NCI-H2107 (cell line): ENCODE measurements at places on chromosomes 5 and 9.

DNA sequence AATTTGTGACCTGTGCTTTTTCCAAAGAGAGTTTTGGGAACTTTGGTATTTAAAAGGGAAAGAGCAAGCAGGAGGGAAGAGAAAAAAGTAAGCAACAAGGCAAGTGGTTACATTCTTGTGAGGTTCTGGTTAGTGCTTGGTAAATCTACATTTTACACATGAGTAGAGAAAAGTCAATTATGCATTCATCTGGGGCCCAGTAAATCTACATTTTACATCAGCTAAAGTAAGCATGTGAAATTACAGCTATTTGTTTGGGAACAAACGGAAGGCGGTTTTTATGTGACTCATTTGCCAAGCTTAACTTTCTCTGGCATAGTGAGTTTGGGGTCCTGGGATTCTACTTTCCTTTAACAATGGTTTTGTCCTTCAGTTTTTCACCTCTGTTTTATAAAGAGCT lies 102.2 kb downstream of the SNX18 start:
- DNase-seq: no peak

- no peak for DNase-seq
These were observed 121.9 kb upstream of the GHR start for GRCh38 chr5:42301349-42301748.

DNA sequence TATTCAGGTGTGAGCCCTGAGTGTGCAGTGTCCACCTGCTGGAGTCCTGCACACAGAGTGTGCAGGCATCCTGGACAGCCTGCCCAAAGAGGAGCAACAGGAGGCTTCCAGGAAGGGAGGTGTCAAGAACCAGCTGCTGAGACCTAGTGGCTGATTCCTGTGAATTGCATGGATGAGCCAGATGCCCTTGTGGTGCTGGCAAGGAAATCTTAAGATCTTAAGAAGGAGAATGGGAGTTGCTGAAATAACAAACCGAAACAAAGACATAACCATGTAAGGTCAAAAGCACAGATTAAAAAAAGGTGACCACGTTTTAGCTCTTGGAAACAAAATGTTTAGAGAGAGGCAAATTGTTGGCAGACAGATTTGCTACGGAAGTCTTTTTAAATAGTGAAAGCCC lies 29.3 kb upstream of the RPS23 start:
- no peak for DNase-seq

- DNase-seq: no peak
These were observed 27.6 kb upstream of the RETREG1 start for GRCh38 chr5:16644301-16644889.

DNA sequence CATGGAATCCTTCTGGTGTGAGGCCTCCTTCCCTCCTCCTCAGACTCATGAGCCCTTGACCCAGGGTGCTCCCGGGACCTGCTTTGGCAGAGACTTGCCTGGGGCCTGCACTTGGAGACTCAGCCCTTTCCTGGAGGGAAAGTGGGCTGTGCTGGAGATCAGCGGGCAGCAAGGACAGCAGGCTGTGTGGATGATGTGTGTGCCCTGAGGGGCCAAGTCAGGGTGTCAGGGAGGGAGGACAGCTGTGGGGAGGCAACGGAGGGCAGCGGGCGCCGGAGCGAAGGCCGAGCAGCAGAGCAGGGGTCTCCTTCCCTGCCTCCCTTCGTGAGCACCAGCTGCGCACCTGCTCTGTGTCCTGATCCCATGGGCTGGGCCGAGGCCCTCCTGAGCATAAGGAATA lies 6.1 kb upstream of the CSF2 start:
- DNase-seq: no peak

- no peak for DNase-seq
These were observed 26.6 kb downstream of the PALM2AKAP2 start for GRCh38 chr9:109806506-109807115.

GRCh38 chr9:69549310-69550202 lies 122.6 kb downstream of the APBA1 start:
- DNase-seq: no peak

DNA sequence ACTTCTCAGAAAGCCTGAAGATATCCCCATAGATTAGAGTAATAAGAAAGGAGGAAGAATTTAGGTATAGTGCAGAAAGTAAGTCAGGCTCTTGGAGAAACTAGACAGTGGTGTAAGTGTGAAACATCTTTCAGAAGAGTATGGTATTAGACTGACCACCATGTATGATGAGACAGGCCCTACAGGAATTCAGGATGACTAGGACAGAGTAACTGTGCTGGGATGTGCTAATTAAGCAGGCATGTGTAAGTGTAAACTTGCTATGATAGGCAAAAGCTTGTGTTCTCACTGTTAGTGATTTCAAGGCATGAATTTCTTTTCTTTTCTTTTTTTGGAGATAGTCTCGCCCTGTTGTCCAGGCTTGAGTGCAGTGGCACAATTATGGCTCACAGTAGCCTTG lies 70.8 kb downstream of the RAB24 start:
- no peak for DNase-seq

DNA sequence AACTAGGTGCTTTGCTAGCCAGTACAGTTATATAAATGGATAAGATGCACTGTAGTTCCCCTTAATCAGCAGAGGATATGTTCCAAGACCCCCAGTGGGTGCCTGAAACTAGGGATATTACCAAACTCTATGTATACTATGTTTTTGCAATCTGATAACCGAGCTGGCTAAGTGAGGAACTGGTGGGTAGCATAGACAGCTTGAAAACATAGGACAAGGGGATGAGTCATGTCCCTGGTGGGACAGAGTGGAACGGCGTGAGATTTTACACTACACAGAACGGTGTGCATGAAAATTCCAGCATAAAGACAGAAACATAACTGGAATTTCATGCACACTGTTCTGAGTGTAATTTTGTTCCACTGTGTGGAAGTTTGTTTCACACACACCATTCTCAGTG lies 86.9 kb downstream of the BASP1 start:
- no peak for DNase-seq

DNA sequence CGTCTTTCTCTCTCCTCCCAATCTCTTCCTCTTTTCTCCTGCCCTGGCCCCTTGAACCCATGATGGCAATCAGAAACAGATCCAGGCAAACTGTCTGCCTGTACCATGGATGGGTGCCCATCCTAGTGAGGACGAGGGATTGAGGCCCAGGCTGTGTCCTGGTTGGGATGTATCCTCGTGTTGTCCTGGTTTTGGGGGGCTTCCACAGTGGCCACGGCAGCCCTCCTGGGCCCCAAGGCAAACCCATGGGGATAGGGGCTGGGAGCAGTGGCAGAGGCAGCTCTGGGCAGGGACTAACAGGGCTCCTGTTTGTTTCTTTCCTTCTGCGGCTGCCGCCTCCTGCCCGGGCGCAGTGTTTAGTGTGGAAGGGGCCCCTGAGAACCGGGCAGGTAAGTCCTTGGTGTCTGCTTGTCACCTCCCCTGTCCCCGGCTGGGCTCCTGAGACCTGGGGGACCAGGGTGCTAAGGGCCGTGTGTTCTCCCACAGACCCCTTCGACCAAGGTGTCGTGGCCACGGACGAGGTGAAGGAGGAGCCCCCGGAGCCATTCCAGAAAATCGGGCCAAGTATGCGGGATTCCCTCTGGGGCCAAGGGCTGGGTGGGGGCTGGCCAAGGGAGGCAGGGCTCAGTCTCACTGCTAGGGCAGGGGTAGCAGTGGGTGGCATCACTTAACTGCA lies 70.0 kb downstream of the AMBP start:
- DNase-seq: no peak

DNA sequence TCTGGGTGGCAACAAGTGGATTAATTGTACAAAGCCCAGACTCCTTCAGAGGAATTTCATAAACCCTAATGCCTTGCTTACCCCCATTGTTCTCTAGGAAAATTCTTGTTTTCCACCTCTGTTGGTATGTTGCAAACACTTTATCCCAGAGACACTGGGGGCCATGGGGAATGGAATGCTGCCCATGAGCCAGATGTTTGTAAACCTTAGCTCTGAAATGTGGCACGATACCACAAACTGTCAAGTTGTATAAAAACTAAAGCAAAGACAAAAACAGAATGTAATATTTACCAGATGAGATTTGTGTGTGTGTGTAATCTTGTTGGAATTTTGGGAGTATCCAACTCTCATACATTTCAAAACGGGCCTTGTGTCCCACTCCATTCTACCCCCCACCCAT lies 465.0 kb downstream of the EBF1 start:
- DNase-seq: no peak

DNA sequence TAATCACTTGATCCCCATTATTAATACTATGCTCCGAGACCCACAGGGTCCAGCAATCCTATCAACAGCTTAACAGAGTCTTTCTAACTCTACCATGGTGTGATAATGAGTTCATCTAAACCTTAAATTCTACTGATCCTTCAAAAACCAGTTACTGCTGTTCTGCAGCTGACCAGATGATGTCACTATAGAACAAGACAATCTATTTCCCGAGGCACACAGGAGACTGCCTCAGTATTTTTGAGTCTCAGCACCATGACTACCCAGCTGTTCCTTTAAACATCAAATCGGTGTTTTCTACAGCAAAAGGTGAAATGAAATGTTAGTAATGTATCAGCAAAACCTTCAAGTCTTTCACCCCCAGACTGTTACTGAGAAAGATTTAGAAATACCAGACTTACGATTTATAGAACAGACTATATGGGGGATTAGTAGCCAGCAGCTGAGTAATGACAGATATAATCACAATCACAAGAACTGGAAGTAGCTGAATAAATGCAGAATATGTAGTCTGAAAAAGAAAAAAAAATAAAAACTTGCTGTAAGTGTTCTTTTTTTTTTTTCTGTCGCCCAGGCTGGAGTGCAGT lies 16.9 kb downstream of the DNAJC18 start:
- DNase-seq: peak; percentile 35

DNA sequence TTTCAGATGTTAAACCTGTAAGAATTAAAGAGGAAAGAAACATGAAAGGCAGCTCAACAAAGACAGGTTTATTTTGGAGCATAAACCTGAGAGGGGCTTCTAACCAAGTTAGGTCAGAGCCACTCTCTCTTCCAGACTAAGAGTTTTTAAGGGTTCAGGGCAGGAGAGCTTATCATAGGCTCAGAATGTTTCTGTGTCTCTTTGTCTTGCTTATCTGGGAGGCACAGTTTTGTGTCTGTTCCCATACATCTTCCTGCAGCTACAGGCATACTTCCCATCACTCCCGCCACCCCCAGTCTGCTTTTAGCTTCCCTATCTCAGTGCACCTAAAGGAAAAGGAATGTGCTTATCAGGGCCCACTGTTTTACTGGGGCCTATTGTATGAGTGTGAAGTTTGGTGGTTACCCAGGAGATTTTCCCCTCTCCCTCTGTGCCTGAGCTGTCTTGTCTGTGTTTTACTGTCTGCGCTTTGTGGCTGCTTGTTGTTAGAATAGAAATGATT lies 21.9 kb downstream of the CD14 start:
- DNase-seq: no peak

GRCh38 chr5:94983861-94984535 lies 300.9 kb downstream of the MCTP1 start:
- no peak for DNase-seq

- no peak for DNase-seq
These were observed 97.0 kb upstream of the TARS1 start for GRCh38 chr5:33343676-33344327.

DNA sequence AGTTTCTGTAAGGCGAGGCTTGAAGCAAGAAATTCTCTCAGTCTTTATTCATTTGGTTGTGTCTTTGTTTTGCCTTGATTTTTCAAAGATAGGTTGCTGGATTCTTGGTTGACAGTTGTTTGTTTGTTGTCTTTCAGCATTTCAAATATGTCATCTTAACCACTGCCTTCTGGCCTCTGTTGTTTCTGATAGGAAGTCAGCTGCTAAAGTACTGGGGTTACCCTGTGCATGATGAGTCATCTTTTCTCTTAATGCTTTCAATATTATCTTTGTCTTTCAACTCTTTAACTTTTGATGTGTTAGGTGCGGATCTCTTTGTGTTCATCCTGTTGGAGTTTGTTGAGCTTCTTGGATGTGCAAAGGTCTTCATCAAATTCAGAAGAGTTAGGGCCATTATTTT lies 1571.3 kb downstream of the MAT2B start:
- DNase-seq: no peak

DNA sequence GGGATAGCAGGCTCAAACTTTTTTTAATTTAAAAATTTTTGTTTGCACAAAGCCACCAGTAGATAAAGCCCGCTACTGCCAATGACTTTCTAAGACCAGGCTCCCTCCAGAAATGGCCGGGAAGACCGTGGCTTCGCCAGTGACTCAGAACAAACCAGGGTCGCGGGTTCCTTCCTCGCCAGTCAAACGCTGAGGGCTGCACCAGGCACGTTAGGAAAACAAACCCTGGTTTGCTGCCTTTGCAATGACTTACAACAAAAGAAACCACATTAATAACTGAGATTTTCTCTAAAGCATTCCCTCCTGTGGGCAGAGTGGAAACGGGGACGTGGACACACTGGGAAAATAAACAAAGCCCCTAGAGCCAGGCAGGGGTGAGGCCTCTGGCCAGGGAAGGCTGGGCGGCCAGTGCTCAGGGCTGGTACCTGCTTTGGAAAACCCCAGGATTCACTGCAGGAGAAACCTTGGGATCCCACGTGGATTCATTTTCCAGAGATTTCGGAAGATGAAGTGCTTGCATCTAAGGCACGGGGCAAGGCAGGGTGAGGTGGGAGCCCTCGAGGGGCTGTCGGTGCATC lies 3.8 kb downstream of the PRRX2 start:
- no peak for DNase-seq

DNA sequence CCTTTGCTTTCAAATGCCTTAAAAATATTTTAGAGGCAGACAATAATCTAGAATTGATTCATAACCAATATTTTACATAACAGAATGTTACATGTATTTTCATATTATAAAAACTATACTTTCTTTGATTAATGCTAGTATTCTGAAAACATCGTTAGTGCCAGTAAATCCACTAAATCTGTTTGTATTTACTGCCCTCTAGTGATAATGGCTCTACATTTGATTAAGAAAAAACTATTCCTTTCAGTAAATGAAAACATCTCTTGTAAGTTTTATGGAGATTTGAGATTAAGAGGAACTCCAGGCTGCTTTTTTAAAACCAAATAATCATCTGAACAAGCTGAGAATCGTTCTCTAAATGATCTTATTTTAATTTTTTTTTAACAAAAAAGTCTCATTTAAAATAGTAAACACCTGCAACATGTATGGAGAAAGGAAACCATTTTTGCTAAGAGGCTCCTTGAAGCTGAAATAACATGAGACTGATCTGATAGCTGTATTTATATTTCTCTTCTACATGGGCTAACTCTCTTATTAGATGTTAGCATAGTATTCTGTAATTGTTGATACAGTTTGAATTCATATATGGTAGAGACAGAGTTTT lies 424.7 kb downstream of the RAB3C start:
- DNase-seq: no peak

GRCh38 chr9:106976772-106977171 lies 113.8 kb downstream of the ZNF462 start:
- DNase-seq: no peak

- no peak for DNase-seq
These were observed 27.7 kb downstream of the KCTD16 start for GRCh38 chr5:144198386-144198785.

GRCh38 chr9:110329639-110330230 lies 7.9 kb downstream of the TXNDC8 start:
- no peak for DNase-seq

DNA sequence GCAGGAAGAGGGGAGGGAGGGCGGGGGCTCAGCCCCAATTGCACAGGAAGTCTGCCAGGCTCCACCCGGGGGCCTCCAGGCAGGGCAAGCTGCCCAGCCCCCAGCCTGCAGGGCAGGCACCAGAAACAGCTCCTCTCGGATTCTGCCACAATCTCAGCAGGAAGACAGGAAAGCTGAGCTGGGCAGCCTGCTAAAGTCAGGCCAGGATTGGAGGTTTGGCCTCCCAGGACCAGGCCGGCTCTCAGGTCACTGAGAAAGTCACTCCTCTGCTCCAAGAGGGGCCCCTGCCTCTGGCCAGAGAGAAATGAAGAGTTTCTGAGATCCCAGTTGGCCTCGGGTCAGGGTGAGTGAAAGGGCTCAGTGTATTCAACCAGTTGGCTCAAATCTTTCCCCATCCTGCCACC lies 54.6 kb upstream of the STXBP1 start:
- no peak for DNase-seq
